Lower leg skin (tissue), 4 donors: ENCODE measurements at places on chromosomes 13 and 19. TPM values are rescaled to one million over a fixed set of nuclear protein-coding genes. Genes with fewer than 3 reads are reported as not detected.
A peak's percentile ranks its signal among the peaks of the same experiment; 100 is the strongest.

GRCh38 chr19:15636026-15636425 is 4.7 kb upstream of the CYP4F3 start:
- DNase-seq: no peak

DNA sequence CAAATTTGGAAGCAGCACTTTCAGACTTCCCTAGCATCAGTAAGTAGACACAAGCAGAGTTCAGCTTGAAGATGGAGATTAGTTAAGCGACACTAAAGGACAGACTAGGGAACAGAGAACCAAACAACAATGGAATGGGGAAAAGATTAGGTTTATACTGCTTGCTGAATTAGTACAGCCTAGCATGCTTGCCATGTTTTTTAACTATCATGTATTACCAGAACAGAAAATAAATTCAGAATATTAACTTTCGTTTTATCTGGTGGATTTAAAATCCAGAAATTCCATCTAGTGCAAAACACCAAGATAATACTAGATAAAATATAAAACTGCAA is 451.5 kb upstream of the SLC10A2 start:
- DNase-seq: no peak

GRCh38 chr13:46492946-46493345 is 60.0 kb upstream of the LRCH1 start:
- no peak for DNase-seq

GRCh38 chr13:36298535-36299068 is 988 bp upstream of the CCDC169 start:
- DNase-seq: no peak

DNA sequence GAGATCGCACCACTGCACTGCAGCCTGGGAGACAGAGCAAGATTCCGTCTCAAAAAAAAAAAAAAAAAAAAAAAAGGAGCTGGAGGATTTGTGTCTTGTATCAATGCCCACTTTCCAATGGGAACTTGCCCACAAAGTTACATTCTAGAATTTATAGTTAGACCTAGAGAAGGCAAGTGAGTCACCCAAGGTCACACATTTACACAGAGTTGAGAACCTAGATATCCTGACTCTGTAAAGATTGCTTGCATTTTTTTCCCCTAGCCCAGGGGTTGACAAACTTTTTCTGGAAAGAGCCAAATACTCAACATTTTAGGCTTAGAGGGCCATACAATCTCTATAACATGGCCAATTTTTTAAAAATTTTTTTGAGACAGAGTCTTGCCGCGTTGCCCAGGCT is 7.7 kb upstream of the BRD4 start:
- DNase-seq: no peak

GRCh38 chr19:51547397-51548212 is 16.1 kb upstream of the SIGLEC6 start:
- DNase-seq: no peak

DNA sequence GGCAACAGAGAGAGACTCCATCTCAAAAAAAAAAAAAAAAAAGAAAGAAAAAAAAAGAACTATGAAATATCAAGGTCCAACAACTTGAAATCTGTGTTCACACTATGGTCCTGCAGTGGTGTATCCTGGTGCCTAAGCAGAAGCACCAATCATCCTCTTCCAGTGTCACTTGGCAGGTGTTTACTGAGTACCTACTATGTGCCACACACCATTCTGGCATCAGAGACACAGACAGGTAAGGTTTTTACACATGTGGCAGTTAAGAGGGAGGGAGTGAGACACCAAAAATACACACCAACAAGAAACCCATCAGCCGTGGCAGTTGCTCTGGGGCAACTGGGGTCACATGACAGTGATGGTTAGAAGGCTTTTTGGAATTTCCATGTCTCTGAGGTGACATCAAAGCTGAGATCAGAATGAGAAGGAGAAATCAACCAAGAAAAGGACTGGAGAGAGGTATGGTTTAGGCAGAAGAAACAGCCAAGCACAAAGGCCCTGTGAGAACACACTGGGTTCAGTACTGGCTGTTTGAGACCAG is 17.6 kb downstream of the PBX4 start:
- no peak for DNase-seq

DNA sequence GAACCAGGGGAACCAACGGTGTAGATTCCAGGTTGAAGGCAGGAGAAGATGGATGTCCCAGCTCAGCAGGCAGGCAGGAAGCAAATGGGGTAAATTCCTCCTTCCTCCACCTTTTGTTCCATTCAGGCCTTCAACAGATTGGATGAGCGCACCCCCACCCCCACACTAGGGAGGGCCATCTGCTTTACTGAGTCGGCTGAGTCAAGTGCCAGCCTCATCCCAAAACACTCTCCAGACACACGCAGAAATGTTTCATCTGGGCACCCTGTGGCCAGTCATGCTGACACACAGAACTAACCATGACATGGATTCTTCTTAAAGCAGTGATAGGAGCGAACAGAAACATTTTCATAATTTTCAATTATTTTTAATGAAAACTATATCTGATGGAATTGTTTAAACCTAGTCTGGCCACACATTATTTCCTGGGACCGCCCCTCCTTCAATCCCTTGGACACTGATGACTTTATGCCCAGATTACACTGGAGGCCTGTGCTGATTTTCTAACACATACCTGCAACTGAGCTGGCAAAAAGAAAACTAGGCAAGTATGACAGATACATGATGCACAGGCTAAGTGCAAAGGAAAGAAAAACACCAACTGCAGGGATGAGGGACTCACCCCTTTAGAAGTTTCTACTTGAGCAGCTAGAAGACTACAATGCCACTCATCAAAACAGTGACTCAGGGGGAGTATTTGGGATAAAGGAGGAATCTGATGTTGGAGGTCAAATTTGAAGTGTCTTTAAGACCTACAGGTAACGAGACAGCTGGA is 154.2 kb downstream of the TNFRSF19 start:
- DNase-seq: no peak

GRCh38 chr19:46191972-46192371 is 37.6 kb upstream of the IGFL1 start:
- no peak for DNase-seq

DNA sequence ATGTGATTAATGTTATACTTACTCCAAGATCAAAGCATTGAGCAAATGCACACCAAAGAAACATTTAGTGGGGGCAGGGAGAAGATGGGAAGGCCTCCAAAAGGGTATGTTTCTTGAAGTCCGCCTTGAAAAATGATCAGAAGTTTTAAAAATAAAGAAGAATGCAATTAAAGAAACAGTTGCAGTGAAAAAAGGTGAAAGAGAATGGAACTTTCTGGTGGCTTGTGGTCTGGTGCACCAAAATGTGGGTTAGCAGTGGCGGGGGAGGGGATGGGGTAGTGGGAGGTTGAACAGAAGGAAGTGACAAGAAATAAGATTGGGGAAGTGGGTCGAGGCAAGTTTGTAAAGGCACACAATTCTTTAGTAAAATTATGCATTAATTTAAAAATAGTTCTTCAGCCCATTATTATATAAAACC is 2.5 kb downstream of the LCP1 start:
- DNase-seq: peak; percentile 90

DNA sequence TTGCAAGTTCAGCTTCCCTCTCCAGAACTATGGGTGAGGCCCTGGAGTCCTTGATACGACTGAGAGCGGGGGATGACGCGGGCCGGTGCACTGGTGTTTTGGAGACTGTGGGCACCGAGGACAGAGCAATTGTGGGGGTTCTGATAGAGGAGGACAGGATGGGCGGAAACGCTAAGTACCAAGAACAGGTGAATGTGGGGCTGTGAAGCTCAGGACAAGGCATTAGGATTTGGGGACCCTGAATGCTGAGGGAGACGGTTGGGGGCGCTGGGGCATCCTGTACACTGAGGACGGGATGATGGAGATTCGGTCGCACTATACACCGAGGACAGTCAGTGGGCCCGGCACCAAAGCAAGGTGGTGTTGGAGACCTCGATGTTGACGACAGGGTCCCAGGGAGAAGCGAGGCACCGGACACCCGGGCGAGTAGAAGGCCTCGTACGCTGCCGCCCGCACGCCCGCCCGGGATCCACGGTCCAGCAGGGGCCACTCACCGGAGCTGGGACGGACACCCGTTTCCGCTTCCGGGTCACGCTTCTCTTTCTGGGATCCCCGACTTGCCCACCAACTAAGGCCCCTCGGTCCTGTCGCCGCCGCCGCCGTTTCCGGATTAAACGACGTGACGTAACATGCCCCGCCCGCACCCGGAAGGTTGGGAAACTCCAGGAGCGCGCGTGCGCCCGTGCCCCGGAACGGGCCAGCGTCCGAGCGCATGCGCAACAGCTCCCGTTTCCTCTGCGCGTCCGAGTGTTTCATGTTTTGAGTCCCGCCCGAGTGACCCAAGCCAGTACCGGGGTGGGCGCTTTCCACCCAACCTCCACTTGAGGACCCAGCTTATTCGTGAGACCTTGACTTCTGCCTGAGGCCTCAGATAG is at the start of gene CHMP2A:
Gene CHMP2A, minus strand, starts transcription at position 612 of the 875 bp plus-strand sequence. CDS start 893 bp downstream, outside the sequence.
- DNase-seq: peak; percentile 97

DNA sequence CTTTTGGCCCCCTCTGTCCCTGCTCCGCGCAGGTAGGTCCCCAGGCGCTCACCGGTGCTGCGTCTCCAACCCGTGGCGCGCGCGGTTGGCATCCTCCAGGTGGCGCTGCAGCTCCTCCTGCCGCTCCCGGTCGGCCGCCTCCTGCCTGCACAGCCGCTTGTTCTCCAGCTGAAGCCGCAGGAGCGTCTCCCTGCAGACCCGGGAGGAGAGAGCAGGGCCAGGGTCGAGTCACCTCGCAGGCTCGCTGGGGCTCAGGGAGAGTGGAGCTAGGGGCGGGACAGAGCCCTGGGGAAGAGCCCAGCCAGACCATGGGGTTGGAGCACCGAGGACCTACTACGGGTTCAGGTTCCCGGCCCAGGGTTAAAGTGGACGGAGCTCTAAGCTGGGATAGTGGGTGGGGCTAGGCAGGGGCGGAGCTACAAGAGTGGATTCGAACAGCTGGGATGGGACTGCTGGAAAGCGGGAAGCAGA is 9.3 kb downstream of the HOOK2 start:
- DNase-seq: no peak

DNA sequence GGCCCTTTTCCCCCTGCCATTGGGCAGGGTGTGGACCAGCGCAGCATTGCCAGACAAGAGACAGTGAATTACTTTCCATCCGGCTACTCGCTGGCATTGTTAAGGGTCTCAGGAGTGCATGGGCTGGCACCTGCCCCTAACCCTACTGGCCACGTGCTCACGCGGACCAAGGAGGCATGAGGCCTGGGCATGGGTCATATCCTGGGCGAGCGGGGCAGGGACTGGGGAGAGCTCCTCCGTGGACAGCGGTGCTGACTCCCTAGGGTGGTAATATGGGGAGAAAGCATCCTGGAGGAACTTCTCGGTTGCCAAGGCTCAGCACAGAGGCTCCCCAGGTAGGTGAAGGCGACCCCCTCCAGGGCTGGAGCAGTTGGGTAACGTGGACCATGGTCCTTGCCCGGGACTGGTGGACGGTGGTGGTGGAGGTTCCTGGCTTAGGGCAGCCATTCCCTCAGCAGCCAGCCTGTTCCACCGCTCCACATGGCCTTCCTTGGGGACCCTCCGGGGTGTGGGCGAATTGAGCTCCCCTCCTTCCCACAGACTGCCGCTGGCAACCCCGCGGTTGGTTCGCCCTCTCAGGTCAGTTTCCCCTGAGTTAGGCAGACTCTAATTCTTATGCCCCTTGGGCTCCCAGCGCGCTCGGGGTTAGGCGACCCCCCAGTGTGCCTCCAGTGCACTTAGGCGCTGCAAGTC is 465.1 kb downstream of the SLITRK5 start:
- no peak for DNase-seq

- no peak for DNase-seq
Observed at GRCh38 chr13:82661126-82661525, 1221.1 kb downstream of the SLITRK1 start.

The AMH gene
- 1.3 TPM for total RNA-seq

The DMKN gene
- total RNA-seq: 5,363 TPM

The KLF1 gene
- 0.13 TPM for total RNA-seq

The HIF3A gene
- total RNA-seq: 7.7 TPM

The KLK2 gene
- 31.2 TPM for total RNA-seq

The LILRB3 gene
- total RNA-seq: 6.0 TPM

The SYNGR4 gene
- not detected for total RNA-seq

The C19orf67 gene
- total RNA-seq: not detected

The SPACA4 gene
- not detected for total RNA-seq

The ZNF536 gene
- total RNA-seq: 1.0 TPM

The CEACAM8 gene
- not detected for total RNA-seq
